KG1 (cell line): ENCODE measurements at places on chromosomes 2 and 18.

DNA sequence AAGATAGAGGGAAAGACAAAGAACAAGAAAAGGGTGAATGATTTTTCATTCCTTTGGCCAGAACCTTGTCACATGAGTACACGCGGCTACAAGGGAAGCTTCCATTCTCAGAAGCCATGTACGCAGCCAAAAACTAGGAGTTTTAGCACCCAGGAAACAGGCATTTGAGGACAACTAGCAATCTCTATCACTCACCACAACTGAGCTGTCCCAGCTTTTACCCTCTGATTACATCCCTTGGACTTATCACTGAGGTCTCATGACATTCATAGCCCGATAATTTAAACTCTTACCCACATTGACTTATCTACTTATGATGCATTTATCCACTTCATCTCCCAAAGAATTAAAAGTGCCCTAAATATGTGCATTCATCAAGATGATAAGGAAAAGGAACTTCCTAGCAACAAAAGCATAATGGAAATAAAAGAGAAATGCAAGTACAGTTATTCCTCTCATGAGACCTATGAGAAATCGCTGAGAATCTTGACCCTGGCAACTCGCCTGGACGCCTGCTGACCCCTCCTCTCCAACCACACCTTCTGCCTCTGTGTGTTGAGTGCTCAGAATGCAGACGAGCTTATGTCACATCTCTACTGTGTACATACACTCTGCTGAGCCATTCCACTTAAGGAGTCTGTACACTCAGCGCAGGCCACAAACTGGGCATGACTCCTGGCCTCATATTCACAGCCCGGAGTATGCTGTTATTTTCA lies 28.7 kb upstream of the MFSD6 start:
- no peak for DNase-seq

DNA sequence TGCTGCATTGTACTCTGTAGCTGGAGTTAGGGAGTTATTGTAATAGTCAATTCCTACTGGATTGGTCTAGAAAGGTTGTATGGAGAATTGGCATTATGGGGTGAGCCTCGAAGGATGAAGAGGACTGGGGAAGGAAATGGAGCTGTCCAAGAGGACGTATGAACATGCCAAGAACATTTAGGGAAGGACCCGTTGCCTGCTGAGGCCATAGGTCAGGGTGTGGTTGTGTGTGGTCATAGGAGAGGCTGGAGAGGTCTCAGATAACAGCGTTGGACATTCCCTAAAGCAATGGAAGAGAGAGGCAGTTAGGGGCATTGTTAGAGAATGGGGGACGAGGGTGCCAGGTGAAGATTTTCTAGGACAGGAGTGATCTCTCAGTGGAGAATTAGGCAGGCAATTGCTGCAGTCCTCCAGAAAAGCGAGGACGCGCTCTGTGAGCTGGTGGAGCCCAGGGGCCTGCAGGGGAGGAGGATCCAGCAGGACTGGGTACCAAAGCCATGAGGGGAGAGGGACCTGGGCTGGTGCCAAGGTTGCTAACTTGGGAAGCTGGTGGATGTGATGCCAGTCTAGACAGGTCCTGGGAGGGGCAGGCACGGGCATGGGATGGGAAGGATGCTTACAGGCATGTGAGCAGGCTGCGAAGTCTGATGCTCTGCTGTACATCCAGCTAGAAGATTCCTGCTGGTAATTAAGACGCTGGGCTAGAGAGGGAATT lies 9.4 kb upstream of the PSD4 start:
- DNase-seq = no peak

- no peak for DNase-seq
Observed at GRCh38 chr18:21851327-21851961, 110.9 kb downstream of the MIB1 start.

- DNase-seq = no peak
Observed at GRCh38 chr2:222569826-222570225, 86.1 kb downstream of the FARSB start.

- no peak for DNase-seq
Observed at GRCh38 chr18:5463390-5463789, 80.4 kb downstream of the EPB41L3 start.

- DNase-seq = no peak
Observed at GRCh38 chr2:235055891-235056516, 104.2 kb downstream of the SH3BP4 start.

DNA sequence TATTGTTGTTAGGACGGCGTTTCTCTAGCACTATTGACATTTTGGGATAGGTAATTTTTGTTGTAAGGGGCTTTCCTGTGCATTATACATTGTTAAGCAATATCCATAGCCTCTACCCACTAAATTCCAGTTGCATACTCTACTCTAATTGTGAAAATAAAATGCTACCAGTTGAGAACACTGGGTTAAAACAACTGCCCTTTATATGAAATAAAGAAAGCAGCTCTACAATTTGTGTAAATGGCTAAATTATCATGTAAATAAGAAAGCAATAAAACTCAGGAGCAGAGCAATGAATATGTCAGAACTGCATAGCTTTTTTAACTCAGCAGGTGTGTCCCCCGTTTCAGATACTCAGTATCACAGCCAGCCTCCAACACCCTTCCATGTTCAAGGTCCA lies 812.7 kb upstream of the NRXN1 start:
- no peak for DNase-seq

GRCh38 chr2:80111185-80111584 lies 193.4 kb downstream of the LRRTM1 start:
- DNase-seq = no peak

- no peak for DNase-seq
Observed at GRCh38 chr2:120978359-120979050, 242.8 kb downstream of the GLI2 start.

DNA sequence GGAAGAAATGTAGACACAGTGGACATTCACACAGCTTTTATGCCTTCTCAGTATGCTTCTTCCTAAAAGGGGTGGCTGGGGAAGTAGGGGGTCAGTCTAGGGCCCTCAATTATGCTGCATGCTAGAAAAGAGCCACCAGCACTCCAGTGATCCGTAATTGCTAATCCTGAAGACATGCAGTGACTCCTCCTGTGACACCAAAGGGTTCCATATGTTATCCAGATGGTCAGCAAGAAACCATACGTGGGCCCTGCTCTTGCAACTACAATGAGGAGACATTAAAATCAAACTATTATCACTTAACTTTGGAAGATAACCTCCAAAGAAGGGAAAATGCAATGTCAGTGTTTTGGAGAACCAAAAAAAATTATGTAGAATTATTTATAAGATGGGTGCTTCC lies 143.4 kb upstream of the LYPD1 start:
- no peak for DNase-seq

DNA sequence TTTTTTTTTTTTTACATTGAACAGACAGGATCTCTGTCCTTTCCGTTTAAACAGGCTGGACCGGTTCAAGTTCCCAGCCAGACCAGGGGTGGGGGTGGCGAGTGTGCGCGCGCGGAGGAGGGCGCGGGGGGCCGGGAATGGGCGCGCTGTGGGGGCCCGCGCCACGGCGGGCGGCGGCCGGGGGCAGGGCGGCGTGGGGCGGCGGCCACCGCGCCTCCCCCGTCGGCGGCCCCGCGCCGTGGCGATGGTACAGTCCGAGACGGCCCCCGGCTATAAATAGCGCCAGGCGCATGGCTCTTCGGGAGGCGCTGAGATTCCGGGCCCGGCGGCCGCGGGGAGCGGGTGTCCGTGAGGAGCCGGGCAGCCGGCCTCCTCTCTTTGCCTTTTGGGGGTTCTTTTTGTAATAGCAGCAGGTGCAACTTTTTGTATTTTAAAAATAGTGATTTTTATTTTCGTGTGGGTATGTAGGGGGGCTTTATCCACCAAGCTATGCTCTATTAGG lies 430 bp upstream of the CELF4 start:
- no peak for DNase-seq
